Amniotic stem cell (primary cell): ENCODE measurements at places on chromosomes 2 and 18.

DNA sequence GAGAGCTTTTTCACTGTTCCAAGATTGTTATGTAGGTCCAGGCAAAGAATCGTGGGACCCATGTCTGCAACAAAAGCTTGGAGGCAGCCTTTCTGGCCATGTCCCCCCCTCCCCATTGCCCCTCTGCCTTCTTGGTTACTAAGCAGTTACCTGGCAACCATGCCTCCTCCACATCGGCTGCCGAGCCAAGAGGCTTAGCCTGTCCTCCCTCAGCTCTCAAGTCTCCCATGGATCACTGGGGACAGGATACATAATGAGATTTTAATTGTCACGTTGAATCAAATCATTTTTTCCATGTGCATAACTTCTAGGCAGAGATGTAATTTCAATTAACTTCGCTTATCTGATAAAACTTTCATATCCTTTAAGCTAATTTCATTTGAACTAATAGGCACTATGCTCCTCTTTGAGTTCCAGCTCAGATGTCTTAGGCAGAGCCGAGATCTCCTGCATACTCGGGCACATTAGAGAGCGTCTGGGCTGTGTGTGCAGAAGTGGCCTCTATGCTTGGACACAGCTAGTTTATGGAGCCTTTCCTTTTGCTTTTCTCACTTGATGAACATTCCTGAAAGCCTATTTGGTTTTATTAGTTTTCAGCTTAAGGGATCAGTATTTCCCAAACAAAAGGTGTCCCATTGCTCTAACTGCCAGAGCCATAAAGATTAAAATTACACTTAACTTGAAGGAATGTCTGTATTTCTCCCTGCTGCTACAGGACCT lies 80.7 kb downstream of the LYPD1 start:
- DNase-seq = no peak

DNA sequence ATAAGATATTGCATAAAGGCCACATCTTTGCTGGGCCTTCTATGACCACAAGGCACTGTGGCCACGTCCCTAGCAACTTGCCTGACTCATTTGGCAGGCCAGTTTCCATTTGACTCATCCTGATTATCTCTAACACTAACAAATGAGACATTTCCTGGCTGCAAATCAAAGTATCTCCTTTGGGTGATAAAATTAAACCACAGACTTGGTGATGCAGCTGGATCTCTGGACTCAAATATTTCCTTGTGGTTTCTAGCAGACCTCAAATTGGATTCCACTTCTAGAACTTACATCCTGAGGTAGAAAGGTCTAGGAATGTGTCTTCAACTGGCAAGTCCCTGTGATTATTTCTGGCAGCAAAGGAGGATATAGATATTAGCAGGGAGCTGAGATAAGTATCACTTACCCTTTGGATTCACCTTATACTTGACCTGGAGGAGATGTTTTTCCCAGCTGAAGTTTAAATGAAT lies 167.9 kb upstream of the NXPH2 start:
- DNase-seq = peak; percentile 89

- no peak for DNase-seq
Measured at GRCh38 chr2:85698184-85698879, 4.2 kb downstream of the GNLY start.

DNA sequence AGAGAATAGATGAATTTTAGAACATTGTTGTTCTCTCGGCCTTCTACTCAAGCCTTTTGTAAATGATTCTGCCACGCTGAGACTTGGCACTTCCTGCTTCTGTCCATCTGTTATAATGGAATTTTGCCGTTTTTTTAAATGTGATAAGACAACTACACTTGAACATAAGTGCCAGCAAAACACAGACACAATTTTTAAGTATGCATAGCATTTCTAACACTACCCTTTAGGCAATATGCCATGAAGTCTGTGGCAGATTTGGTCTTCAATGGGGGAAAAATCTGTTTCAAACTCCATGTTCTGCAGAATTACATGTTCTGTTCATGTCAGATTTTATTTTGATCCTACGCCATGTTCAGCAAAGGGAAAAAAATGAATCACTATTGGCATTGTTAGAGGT lies 1170.7 kb upstream of the SLC39A10 start:
- no peak for DNase-seq

DNA sequence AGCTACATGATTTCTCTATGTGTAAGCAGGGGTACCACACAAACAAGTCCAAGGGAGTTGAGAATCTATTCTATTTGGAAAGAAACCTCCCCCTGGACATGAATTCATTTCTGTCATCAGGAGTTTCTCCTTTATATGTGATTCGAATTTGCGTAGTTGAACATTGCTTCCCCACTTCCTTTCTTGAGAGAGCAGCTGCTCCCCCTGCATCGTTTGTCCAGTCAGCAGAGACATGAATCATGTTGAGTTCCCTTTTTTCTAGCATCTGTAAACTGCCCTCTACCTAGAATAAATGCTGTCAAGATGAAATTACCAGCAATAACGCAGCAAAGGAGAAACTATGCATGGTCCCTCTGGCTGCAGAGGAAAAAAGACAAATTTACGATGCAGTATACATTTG lies 73.8 kb downstream of the KIF5C start:
- no peak for DNase-seq

DNA sequence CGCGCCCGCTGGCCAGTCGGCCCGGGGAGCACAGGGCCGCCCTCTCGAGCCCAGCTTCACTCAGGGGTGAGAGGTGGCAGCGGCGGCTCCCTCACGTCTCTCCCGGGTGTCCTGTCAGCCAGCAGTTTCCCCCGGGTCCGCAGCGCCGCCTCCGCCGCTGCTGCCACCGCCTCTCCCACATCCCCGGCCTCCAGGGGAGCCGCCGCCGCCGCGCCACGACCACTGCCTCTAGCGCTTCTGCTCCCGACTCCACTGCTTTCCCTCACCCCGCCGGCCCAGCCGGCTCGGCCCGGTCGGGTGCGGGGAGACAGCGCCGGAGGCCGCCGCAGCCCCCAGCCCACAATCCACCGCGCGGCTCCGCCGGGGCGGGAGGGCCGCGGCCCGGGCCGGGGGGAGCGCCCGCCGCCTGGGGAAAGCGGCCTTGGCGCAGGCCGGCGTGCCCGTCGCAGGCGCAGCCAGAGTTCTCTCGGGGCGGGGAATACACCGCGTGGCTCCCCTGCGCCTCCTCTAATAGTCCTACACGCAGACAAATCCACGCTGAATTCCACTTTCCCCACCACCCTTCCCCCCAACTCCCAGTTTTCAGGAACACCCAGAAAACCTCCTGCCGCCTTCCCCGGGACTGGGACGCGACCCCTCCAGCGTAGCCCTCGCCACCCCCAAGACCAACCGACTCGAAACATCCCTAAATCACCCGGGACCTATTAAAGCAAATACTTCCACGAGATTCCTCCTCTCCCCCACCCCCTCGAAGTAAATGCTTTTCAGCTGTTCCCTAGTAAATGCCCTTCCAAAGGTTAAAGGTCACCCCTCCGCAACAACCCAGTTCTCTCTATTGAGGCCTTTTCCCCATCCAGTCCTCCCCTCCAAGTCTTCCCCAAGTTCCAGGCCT lies at the start of gene VPS54:
Gene VPS54 (minus strand): TSS at position 346 of the 892 bp plus-strand sequence. CDS start 35,429 bp downstream, outside the sequence.
- peak; percentile 21 for DNase-seq

DNA sequence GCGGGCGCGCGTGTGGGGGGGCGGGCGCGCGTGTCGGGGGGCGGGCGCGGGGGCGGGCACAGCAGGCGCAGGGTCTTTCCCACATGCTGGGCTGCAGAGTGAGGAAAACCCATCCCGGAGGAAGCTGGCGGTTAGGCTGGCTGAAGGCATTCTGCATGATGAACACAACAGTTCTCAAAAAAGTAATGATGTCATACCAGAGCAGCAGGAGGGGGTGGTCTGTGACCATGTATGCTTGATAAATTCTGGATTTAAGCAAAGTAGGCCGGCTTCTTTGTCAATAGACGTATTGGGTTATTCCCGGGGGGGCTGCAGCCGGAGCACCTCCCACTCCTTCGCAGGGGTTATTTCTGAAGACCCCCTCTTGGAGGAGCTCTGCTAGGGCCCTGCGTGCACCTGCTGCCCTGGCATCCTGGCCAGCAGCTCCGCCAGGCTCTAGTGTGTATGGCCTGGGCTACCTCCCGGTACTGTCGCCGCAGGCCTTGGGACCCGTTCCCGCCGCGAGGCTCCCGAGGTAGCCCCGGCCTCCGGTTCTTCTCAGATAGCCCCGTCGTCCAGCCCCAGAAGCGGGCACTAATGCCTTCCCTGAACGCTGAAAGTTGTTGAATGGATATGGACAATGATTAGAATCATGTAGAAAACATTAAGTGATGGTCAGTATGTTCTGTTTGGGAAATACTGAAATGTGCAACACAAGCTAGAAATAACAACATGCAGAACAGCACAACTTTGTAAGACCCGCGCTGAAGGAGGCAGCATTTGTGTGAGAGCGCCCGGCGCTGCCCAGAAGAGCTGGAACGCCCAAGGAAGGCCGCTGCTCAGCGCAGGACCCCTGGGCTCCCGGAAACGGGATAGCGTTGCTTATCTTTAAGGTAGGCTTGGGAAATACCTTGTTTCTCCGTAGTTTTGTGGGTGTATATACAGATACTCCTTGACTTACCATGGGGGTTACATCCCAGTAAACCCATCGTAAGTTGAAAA lies 101.4 kb upstream of the RAB6C start:
- no peak for DNase-seq

DNA sequence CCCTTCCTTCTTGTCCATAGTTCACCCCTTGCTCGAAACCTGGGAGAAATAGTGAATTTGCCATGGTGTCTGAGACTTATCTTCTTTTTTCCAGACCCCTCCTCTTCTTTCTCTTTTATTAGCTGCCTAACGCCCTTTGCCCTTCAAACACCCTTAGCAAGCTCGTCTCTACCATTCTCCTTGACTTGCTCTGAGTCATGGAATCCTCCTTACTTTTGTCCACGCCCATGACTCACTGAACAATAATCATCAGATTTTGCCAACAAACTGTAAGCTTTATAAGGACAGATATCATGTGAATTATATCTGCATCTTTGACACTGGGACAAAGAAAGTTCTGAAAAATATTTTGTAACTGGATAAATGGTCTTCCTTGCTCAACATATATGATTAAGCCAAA lies 67.1 kb upstream of the CNTNAP5 start:
- DNase-seq = no peak

- no peak for DNase-seq
Measured at GRCh38 chr2:195842932-195843331, 185.9 kb downstream of the SLC39A10 start.

DNA sequence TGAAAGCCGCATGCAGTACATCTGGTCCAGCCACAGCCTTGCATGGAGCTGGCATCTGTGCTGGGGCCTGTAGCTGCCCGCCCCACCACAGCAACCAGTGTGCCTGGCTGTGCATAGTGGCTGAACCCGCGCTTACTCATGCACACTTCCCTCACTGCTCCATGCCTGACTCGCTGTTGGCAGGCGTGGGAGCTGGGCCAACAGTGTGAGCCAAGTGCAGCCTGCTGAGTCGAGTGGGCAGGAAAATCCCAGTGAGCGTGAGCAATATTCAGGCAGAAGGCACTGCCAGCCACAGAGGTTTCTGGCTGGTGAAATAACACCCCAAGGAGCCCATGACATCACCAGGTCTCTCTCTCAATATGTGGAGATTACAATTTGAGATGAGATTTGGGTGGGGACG lies 1674.1 kb upstream of the TMEFF2 start:
- no peak for DNase-seq

GRCh38 chr2:202508686-202509085 lies 126.1 kb upstream of the FAM117B start:
- DNase-seq = no peak

GRCh38 chr2:32067549-32067948 lies 4.2 kb downstream of the SPAST start:
- no peak for DNase-seq

DNA sequence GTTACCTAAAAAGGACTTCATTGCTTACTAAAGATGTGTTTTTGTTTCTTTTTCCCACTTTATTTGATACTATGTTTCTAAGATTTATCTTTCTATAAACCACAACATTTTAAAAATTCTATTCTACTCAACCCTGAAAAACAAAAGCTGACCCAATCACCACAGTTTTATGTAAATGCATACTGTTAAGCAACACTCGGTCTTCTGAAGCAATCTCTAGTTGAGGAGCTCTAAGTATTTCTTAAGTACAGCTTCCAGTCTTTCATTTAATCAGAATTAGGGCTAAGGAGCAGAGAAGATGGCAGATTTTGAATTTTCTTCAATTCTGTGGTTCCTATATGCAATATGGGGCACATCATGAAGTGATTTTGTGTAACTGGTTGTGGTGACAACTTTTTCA lies 72.2 kb upstream of the SLC4A10 start:
- DNase-seq = no peak

- no peak for DNase-seq
Measured at GRCh38 chr2:181694271-181694670, 14.0 kb upstream of the NEUROD1 start.

- DNase-seq = no peak
Measured at GRCh38 chr2:25460261-25460905, 118.7 kb upstream of the DNMT3A start.

- no peak for DNase-seq
Measured at GRCh38 chr18:44516450-44516849, 164.2 kb upstream of the SETBP1 start.

DNA sequence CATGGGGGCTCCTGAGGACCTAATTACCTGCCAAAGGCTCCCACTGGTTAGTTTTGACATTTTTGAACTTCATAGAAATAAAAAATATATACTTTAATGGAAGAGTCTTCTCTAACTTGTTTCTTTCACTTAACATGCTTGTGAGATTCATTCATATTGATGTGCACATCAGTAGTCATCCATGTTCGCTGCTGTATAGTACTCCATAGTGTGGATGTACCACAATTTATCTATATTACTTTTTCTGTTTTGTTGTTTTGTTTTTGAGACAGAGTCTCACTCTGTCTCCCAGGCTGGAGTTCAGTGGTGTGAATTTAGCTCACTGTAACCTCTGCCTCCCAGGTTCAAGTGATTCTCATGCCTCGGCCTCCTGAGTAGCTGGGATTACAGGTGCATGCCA lies 22.8 kb upstream of the EMILIN2 start:
- DNase-seq = no peak

DNA sequence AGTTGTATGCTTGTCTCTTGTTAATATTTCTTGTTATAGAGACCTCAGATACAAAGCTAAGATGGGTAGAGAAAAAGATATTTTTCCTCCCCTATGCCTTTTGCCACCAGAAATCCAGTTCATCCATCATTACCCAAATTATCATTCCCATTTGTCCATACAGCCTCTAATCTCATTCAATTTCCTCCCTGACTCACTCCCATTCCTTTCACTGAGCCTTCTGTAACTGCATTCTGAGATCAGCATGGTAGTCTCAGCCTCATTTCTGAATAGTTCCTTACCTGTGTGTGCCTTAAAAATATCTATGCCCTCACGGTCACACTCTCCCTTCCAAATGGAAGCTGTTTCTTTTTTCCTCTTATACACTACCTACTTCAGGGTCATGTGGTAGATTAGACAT lies 15.7 kb upstream of the PIK3C3 start:
- DNase-seq = no peak

- no peak for DNase-seq
Measured at GRCh38 chr2:86446060-86446459, 4.9 kb downstream of the KDM3A start.

- no peak for DNase-seq
Measured at GRCh38 chr18:3611313-3612090, 161.5 kb downstream of the TGIF1 start.

- no peak for DNase-seq
Measured at GRCh38 chr2:31190188-31190587, 27.1 kb downstream of the CAPN14 start.
